Activated naive CD8-positive, alpha-beta T cell treated with anti-CD3 and anti-CD28 coated beads, Interleukin-2, amount 10 ng/mL, durations not matched to agents 7 days and 5 days (primary cell): ENCODE measurements at places on chromosomes 5 and 9.

GRCh38 chr5:177233206-177233605 lies 70.3 kb downstream of the RAB24 start:
- DNase-seq = no peak
- peaks cover 11% of the 10 kb centered on the region for H3K4me1 ChIP-seq
- H3K4me3 ChIP-seq = no peak overlapping the region
- no peaks in the 10 kb centered on the region for H3K27me3 ChIP-seq
- H3K27ac ChIP-seq = no peak overlapping the region

DNA sequence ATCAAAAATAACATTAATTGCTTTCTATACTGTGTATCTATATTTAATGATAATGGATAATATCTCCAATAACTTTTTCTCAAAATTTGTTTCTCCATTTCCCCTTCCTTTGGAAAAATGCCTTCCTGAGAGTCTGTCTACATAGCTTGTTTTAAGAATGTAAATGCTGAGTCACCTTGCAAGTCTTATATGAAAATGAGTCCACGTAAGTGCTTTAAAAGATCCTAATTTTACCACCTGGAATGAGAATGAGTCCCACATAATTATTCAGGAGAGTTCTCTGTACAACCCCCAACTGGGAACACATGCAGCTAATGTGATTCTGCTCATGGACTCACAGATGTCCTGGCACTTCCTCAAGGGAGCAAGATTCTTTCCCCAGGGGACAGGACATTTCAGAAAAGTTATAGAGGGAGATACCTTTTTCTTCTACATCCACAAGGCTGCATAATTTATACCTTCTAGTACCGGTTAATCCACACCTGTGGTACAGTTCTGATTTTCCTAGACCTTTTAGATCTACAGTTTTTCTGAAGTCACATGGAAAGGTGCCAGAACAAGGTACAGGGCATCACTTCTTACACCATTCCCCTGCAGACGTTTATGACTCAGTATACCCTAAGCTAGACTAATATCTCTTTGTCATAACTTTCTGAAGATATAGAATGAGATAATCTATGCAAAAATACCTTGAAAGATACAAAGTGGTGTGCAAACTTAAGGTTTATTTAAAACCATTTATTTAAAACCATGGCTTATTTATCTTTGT lies 314.1 kb downstream of the CETN3 start:
- no peak overlapping the region for H3K4me3 ChIP-seq
- no peaks in the 10 kb centered on the region for H3K27me3 ChIP-seq
- H3K36me3 ChIP-seq = no peaks in the 10 kb centered on the region
- no peaks in the 10 kb centered on the region for H3K4me1 ChIP-seq

- H3K4me1 ChIP-seq = peaks cover 10% of the 10 kb centered on the region
- H3K4me3 ChIP-seq = no peak overlapping the region
- DNase-seq = peak; percentile 20
- H3K27me3 ChIP-seq = no peaks in the 10 kb centered on the region
- H3K36me3 ChIP-seq = no peaks in the 10 kb centered on the region
- no peak overlapping the region for H3K27ac ChIP-seq
Observed at GRCh38 chr5:1512541-1513291, 11.0 kb downstream of the LPCAT1 start.

GRCh38 chr5:55597014-55597981 lies 62.5 kb upstream of the PLPP1 start:
- no peaks in the 10 kb centered on the region for H3K27me3 ChIP-seq
- peaks cover 11% of the 10 kb centered on the region for H3K36me3 ChIP-seq
- H3K27ac ChIP-seq = no peak overlapping the region
- H3K4me1 ChIP-seq = peaks cover 40% of the 10 kb centered on the region

DNA sequence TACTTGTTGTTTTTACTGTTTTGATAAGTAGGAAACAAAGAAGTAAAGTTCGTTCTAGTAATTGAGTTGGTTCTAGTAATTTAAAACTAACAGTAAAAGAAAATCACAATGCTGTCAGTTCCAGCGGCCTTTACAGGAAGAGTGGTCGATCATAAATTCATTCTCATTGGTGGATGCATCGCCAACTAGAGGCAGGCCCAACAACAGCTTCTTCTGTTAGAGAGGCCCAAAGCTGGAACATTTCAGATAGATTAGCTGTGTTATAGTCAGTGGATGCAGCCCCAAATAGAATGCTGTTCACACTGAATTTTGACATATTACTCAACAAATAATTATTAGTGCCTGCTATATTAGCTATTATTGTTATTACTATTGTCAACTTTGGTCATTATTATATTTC lies 80.8 kb downstream of the ARRDC3 start:
- no peak overlapping the region for H3K27ac ChIP-seq
- DNase-seq = no peak
- peaks cover 3% of the 10 kb centered on the region for H3K36me3 ChIP-seq
- H3K27me3 ChIP-seq = no peaks in the 10 kb centered on the region

GRCh38 chr9:859251-859650 lies 17.8 kb downstream of the DMRT1 start:
- H3K27me3 ChIP-seq = peaks cover 10% of the 10 kb centered on the region
- H3K4me1 ChIP-seq = no peaks in the 10 kb centered on the region
- DNase-seq = no peak
- H3K4me3 ChIP-seq = no peak overlapping the region
- H3K36me3 ChIP-seq = peaks cover 2% of the 10 kb centered on the region

- no peak overlapping the region for H3K4me3 ChIP-seq
- H3K27ac ChIP-seq = no peak overlapping the region
- H3K27me3 ChIP-seq = peaks cover 18% of the 10 kb centered on the region
- no peak for DNase-seq
- no peaks in the 10 kb centered on the region for H3K4me1 ChIP-seq
- no peaks in the 10 kb centered on the region for H3K36me3 ChIP-seq
Observed at GRCh38 chr9:124618476-124618875, 111.3 kb upstream of the NR5A1 start.

- peak overlapping the region; percentile 75 for H3K27ac ChIP-seq
- H3K27me3 ChIP-seq = peaks cover 30% of the 10 kb centered on the region
- H3K4me1 ChIP-seq = peaks cover 13% of the 10 kb centered on the region
- H3K36me3 ChIP-seq = no peaks in the 10 kb centered on the region
Observed at GRCh38 chr9:92147030-92147851, 32.0 kb upstream of the SPTLC1 start.

DNA sequence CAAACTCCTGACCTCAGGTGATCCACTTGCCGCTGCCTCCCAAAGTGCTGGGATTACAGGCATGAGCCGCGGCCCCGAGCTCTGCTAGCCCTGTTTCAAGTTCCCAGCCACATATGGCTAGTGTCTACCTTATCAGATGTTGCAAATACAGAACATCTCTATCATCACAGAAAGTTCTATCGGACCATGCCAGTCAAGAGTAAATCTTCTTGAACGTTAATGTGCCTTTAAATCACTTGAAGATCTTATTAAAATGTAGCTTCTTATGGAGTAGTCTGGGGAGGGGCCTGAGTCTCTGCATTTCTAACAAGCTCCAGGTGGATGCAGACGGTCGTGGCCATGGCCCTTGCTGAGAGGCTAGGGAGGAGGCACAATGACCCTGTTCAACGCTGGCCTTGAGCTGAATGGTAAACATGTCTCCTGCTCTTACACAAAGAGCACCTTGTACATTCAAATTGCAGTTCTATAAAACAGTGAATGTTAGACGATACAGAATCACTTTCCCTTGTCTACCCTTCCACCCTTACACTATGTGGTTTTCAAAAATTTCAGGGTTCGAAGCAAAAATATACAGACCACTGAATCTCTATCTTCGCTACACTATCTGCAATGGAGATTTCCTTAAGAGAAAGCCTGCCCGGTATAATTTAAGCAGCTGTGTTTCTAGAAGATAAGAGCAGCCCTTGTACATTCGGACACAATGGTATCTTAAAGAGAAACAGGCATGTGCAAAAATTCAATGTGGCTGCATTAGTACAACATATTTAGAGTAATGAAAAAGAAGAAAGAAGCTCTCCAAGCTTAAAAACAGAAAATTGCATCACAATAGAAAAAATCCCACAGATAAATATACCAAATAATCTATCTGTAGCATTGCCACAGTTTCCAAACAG lies 114.1 kb downstream of the FRMD3 start:
- no peak for DNase-seq
- no peak overlapping the region for H3K27ac ChIP-seq
- no peaks in the 10 kb centered on the region for H3K36me3 ChIP-seq
- H3K4me3 ChIP-seq = no peak overlapping the region
- no peaks in the 10 kb centered on the region for H3K27me3 ChIP-seq
- peaks cover 8% of the 10 kb centered on the region for H3K4me1 ChIP-seq

GRCh38 chr5:79963261-79964061 lies 27.6 kb downstream of the MTX3 start:
- H3K27ac ChIP-seq = no peak overlapping the region
- no peaks in the 10 kb centered on the region for H3K36me3 ChIP-seq
- H3K27me3 ChIP-seq = peaks cover 13% of the 10 kb centered on the region
- H3K4me3 ChIP-seq = no peak overlapping the region
- peaks cover 2% of the 10 kb centered on the region for H3K4me1 ChIP-seq

DNA sequence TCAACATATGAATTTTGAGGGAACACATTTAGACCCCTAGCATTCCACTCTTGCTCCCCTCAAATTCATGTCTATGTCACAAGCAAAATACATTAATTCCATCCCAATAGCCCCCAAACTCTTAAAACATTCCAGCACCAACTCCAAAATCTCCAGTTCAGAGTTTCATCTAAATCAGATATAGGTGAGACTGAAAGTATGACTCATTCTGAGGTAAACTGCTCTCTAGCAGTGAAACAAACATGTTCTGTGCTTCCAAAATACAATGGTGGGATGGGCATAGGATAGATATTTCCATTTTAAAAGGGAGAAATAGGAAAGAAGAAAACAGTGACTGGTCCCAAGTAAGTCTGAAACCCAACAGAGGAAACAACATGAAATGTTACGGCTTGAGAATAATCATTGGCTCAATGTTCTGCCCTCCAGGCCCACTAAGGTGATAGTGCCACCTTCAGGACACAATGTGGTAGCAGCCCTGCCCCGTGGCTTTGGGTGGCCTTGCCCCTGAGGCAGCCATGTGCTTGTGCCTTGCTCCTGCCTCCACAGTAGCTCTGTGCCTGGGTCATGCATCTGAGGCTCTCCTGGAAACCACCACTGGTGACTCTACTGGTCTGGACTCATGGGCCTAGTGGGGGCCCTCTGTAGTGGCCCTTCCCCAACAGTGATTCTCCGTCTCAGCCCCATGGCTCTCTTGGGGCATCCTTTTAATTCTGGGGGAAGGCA lies 36.4 kb upstream of the IPPK start:
- no peak overlapping the region for H3K4me3 ChIP-seq
- no peak for DNase-seq
- H3K36me3 ChIP-seq = peaks cover 7% of the 10 kb centered on the region
- peaks cover 11% of the 10 kb centered on the region for H3K4me1 ChIP-seq
- no peaks in the 10 kb centered on the region for H3K27me3 ChIP-seq
